Effector memory CD4-positive, alpha-beta T cell (primary cell): ENCODE measurements at places on chromosomes 6 and 20.

DNA sequence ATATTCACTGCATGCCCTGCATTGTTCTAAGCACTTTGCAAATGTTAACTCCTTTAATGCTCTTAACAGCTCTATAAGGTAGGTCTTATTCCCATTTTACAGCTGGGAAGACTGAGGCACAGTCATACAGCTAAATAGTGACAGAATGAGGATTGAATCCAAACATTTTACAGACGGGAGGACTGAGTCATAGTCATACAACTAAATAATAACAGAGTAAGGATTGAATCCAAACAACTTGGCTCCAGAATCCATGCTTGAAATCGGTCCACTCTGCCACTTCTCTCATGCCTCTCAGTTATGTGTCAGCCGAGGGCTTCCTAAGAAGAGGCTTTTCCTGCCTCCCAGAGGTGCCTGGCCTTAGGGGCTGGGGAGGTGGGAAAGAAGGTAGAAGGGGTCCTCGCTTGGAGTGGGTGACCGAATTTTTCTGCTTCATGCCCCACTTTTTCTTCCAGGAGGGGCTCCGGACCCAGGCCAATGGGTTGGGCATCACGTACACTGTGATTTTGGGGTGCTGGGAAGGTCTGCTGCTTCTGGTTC lies 137.4 kb upstream of the RNF24 start:
- DNase-seq = no peak

- DNase-seq = no peak
Observed at GRCh38 chr6:10310330-10310653, 104.6 kb downstream of the TFAP2A start.

DNA sequence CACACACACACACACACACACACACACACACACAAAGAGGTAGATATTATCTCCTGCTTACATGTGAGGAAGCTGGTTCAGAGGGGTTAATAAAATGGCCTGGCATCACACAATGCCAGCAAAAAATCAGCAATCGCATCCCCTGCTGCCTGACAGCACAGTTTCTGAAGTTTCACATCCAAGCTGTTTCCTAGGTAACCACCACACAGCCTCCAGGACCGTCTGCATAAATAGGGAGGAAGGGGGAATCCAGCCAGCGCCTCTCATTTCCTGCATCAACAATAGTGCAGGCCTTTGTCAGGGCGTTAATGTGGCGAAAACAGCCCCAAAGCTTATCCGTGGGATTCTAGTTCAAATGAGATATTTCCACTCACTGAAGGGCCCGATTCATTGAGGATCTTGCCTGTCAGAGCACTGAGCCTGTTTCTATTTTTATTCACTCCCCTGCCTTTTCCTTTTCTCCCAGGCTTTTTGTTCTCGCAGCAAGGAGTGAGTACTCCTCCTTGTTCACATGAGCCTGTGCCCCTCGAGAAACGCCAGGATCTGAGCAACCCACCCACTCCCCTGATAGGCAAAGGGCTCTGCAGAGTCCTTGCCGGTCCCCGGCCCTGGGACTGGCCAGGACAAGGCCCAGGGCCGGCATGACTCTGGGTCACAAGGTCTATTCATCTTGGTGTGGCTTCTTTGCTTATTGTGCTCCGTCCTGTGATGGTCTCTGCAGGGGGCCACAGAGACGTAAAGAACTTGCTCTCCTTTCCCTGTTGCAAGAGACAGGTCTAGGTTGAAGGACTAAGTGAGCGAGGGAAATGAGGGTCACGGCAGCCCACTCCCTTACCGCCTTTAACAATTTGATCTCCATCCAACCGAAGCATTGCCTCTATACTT lies 32.7 kb downstream of the TUBB2B start:
- DNase-seq = no peak

DNA sequence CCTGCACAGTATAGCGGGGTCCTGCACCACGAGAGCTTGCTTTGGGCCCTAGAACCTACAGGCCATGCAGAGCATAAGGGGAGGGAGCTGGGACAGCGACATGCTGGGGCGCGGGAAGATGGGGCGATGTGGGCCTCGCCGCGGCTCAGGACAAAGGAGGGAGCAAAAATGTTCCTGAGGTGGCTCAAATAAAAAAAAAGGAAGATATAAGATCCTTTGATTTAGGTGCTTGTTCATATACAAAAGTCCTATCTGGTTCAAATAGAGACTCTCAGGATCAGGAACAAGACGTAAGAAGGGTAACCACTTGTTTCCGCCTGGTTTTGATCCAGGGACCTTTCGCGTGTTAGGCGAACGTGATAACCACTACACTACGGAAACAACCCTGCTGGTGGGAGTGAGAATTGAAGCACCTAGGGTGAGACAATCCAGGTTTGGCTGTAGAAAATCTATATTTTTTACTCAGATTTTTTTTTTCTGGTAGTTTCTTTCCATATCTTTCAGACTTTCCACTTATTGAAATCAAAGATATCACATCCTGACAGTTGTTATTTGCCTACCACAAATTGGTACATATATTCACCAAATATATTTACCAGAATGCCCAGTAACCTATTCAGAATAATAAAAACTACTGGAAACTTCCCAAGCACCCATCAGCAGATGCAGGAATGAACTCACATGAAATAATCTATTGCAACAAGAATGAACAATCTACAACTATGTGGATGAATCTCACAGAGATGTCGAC lies 177.9 kb upstream of the ZNF184 start:
- no peak for DNase-seq

- no peak for DNase-seq
Observed at GRCh38 chr6:117706504-117706903, 31.2 kb downstream of the NUS1 start.

DNA sequence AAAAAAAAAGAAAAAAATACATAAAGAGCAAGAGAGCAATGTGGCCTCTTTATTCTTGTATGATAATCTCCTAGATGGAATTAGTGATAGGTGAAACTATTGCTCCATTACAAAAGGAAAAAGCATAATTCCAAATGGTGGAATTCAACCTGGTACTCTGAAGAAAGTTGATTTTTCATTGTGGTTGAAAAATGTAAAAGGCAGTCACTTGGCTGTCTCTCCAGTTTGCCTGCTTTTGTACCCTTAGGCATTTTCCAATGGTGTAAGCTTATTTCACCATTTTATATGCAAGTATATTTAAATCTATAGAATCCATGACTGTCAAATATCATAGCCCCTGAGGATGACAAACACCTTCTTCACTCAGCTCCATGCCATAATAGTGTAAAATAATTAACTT lies 38.8 kb upstream of the PKHD1 start:
- DNase-seq = no peak

GRCh38 chr6:74715355-74716085 lies 490.3 kb downstream of the COL12A1 start:
- DNase-seq = no peak

GRCh38 chr6:3902871-3903648 lies 53.9 kb downstream of the FAM50B start:
- DNase-seq = no peak

GRCh38 chr6:64249115-64249514 lies 613.5 kb downstream of the PHF3 start:
- DNase-seq = no peak

- no peak for DNase-seq
Observed at GRCh38 chr20:63134201-63134612, 81.7 kb downstream of the YTHDF1 start.

- DNase-seq = no peak
Observed at GRCh38 chr6:89270951-89271721, 44.0 kb downstream of the GABRR2 start.

DNA sequence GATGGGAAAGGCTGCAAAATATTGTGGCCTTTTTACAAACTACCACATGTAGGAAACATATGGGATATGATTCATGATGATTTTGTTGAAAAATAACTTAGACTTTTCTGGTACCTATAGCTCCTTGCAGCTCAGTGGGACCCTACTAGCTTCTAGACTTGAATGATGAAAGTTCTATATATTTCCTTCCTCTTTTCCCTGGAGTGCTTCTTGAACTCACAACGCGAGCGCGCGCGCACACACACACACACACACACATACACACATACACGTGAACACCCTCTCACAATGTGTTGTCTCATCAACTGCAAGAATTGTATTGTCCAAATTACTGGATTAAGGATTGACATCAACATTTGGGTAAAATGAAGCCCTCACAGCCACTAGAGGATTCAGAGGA lies 61.9 kb downstream of the TOX2 start:
- DNase-seq = no peak

DNA sequence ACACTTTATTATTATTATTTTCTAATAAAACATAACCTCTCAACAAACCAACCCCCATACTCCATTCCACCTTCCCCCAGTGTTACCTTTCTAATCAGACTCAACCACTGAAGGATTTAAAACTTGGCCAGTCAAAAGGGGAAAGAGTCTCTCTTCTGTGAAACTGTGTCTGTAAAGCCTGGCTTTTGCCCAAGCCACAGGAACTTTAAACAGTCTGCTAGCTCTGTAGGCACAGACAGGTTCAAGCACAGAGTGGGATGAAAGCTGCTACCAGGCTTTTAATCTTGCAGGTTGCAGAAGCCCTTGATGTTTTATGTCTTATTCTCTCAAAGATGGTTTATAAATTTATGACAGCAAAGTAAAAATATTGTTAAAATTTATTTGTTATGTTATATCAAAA lies 585.7 kb downstream of the TENT5A start:
- no peak for DNase-seq

DNA sequence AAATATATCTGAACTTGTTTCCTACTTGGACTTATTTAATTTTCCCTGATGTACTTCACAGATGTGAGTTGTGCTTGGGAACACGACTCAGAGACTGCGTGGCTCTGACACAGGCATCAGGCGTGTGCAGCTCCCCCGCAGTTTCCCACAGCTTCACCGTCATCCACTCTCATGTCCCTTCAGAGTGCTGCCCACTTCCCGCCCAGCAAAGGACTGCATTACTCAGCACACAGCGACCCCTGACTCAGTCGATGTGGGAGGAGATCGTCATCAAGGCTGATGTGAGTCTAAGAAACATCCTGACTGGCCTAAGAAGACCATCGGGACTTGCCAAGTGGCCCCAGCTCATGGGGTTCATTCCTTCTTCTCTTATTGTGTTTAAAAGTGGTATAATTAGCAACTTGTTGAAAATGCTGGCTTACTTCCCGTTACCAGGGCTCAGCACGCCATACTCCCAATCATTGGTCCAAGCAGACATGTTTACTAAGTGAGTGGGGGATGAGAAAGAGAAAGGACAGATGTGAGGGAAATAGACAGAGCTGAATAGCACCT lies 539.4 kb upstream of the JARID2 start:
- no peak for DNase-seq
